Occipital lobe (tissue), 3 donors: ENCODE measurements at places on chromosomes 12 and 14. TPM values are rescaled to one million over a fixed set of nuclear protein-coding genes. Genes with fewer than 3 reads are reported as not detected.

The ABCD2 gene
- total RNA-seq, result 20.4 TPM

GRCh38 chr12:75437564-75437963 lies 43.0 kb upstream of the GLIPR1 start:
- no peak for DNase-seq

The DPF3 gene
- total RNA-seq, result 5.3 TPM

- no peak for DNase-seq
Measured at GRCh38 chr14:77508249-77508648, 9.6 kb upstream of the ISM2 start.

DNA sequence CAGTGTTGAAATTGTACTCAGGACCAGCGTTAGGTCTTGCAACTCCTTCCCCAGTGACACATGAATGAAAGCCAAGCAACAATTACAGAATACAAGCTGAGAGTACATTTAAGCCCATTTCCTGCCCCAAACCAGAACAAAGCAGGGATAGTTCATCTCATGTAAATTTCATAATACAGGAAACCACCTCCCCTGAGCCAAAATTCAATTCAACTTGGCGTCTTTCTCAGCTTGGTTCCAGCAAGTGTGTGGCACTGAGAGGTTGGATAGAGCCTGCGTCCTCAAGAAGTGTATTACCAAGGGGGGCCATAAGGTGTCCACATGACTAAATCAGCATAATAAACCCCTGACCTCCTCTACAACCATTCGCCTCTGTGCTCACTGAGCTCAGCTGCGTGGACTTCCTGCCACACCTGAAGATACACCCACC lies 278.9 kb upstream of the CRY1 start:
- no peak for DNase-seq

DNA sequence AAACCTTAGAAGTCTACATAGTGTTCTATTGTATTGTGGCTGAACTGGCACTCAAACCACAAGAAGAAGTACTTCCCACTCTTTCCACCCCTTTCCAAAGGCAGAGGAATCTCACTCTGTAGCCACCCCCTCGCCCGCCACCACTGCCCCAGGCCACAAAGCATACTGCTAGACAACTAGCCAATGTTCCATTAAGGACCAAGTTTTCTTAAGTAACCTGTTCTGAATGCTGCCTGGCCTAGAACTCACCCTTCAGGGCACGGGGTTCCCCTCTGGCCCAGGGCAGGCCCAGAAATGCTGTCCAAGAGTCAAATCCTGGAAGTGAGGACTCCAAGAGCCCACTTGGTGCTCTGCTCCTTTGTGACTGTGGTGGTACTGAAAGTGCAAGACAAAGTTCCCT lies 15.7 kb upstream of the PTPRO start:
- DNase-seq, result no peak

DNA sequence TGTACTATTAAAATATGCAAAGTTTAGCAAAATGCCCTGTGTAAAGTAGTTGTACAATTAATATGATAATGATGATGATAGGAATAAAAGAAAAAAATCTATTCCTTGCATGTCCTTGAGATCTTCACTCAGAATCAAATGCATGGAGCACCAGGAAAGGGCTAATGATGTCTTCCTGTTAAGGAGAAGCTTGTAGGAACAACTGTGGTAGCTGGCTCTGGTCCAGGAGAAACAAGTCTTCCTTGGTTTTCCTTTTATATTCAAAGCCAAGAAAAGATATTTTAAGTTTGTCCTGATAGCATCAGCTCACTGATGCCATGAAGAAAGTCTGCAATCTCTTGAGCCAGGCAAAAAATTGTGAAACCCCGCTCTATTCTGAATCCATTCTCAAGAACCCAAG lies 138.9 kb downstream of the PIK3C2G start:
- DNase-seq, result no peak

GRCh38 chr14:91311284-91311662 lies 66.8 kb upstream of the GPR68 start:
- no peak for DNase-seq

The HCAR1 gene
- 0.78 TPM for total RNA-seq

GRCh38 chr14:101882141-101882935 lies 82.0 kb upstream of the DYNC1H1 start:
- no peak for DNase-seq
